Hematopoietic multipotent progenitor cell treated with erythropoietin and hydrocortisone succinate and interleukin-3 and kit ligand, for 6 days (in vitro differentiated cells): ENCODE measurements at places on chromosomes 3 and 15.

DNA sequence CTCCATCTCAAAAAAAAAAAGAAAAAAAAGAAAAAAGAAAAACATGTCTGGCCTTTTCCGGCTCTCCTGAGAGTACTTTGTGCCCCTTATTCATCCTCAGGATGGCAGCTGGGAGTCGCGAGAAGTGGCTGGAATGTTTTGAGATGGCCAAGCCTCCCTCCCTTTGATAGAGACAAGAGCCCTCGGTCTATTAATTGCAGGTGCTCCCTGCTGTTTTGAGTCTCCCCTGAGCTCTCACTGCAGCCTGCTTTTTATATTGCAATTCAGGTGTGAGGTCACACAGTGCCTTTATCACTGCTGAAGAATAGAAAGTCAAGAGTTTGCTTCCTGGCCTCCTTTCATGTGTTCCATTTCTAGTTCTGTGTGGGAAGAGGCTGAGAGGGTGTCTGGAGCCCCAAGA lies 10.9 kb downstream of the CA12 start:
- DNase-seq, result no peak

- DNase-seq, result peak; percentile 43
Observed at GRCh38 chr3:33146791-33147445, 33.1 kb downstream of the CRTAP start.

- DNase-seq, result no peak
Observed at GRCh38 chr3:46477756-46478155, 13.1 kb upstream of the LTF start.

- no peak for DNase-seq
Observed at GRCh38 chr3:30098653-30099455, 507.5 kb upstream of the TGFBR2 start.

DNA sequence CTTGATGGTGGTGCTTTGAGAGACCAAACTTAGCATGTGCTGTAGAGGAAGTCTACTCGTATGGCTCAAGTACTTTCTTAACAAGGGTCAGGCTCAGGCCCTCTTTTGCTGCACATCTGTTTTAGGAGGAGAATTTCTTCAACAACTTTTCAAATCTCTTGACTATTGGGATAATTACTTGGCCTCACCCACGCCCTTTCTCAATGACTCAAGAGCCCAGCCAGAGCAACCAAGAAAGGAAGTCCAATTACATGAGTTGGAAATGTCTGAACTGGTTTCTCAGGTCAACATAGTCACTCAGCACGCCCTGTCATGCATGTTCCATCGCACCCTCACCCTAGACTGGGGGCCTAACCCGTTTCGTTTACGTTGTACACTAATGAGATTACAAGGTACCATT lies 44.8 kb upstream of the UMPS start:
- no peak for DNase-seq

DNA sequence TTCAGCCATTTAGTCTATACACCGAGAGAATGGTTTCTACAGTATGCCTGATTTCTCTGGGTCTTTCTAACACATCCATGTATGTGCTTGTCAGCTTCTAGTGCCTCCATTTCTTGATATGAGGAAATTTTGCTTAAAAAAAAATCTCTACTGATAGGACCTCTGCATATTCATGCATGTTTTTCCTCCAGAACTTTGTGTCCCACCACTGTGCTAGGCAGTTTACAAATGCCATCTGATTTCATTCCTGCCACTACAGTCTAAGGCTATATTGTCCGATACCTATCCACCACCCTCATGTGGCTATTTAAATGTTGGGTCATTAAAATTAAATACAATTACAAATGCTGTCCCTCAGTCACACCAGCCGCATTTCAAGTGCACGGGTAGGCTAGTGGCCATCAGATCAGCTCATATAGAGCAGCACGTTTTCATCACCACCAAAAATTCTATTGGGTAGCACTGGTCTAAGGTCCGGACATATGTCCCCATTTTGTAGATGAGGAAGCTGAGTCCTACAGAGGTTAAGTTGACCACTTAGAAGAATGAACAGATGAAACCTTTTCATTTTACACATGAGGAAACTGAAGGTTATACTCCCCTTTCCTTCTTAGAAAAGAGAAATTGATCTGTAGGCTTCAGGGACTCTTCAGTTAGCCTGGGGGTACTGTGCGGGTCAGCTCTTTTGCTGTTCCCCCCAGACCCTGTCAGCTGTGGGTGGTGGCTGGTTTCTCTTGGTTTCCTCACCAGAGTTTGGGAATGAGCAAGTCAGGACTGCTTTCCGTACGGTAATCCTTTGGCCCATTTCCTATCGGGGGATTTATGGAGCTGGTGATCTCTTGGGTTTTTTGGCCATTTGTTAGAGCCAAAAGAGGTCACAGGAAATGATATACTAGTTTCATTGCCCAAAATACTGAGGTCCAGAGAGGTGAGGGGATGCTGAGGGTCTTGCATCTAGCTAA lies 56.5 kb downstream of the SMAD3 start:
- DNase-seq, result no peak
